GM06990 (cell line): ENCODE measurements at places on chromosomes 1 and 21.
A peak's percentile ranks its signal among the peaks of the same experiment; 100 is the strongest.

GRCh38 chr1:7501084-7501491 lies 270.0 kb upstream of the VAMP3 start:
- no peak for DNase-seq

- no peak for DNase-seq
These were observed 106.8 kb downstream of the HHIPL2 start for GRCh38 chr1:222441066-222441465.

DNA sequence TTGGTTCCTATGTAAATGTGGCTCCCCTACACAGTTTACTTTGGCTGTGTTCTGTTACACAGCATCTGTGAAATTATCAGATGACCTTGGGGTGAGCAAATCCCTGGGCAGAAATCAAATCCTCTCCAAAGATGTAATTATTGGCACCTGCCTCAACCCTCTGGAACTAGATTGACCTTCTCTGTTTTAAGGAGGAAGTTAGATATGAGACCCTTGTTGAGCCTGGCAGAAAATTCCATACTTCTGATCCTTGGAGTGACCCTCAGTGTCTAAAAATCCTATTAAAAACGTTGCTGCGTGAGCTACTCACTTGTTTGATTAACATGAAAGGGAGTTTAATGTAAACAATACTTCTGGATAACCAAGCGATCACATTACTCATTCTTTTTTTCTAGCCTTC lies 122.0 kb downstream of the CLIC6 start:
- DNase-seq = no peak

- DNase-seq = no peak
These were observed 7.5 kb downstream of the PRXL2B start for GRCh38 chr1:2594001-2594640.

GRCh38 chr1:182080955-182081582 lies 19.6 kb upstream of the ZNF648 start:
- no peak for DNase-seq

DNA sequence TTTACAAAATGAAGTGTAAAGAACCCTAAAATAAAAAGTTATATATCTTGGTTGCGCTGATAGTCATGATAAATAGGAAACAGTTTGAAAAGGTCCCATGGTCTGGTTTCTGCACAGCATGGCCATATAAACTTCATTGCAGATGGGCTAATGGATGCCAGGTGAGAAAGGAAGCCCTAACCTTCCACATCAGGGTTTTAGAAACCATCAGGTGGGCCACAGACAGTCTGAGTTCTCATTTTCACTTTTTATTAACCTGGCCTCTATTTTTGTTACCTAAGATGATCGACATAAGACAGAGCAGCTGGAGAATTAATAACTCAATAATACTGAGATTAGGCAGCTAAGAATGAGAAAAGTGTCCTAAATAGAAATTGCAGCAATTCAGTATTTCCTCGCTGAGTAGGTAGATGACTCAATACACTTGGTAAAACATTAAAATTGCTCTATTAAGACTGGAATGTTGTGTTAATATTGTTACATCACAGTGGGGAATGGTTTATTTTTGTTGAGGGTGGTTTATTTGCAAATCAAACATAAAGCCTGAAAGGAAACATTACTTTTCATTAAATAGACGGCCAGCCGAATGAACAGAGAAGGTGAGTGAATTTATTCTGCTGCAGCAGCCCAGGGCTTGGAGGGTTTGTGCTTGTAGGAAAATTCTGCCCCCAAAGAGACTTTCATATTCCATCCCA lies 21.1 kb downstream of the C1orf21 start:
- DNase-seq = no peak

GRCh38 chr1:110060034-110060661 lies 10.3 kb downstream of the ALX3 start:
- peak; percentile 48 for DNase-seq

DNA sequence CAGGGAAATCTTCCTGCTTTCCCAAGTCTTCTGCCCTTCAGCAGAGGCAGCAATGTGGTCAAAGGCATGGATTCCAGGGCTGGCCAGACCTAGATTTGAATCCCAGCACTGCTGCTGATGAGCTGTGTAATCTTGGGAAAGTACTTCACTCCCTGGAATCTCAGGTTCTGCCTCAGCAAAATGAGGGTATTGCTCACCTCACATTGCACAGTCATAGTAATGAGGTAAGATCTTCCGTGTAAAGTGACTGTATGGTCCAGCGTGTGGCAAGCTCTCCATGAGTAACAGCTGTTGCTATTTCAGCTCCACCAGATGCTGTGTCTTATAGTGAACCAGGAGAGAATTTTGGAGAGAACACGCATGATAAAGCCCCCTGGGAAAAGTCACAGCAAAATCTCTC lies 56.1 kb upstream of the F3 start:
- DNase-seq = no peak

GRCh38 chr1:174682419-174683008 lies 234.8 kb downstream of the GPR52 start:
- no peak for DNase-seq

GRCh38 chr1:43779805-43780403 lies 72.6 kb downstream of the ST3GAL3 start:
- DNase-seq = no peak

GRCh38 chr1:116128664-116129063 lies 17.5 kb downstream of the MAB21L3 start:
- DNase-seq = no peak

DNA sequence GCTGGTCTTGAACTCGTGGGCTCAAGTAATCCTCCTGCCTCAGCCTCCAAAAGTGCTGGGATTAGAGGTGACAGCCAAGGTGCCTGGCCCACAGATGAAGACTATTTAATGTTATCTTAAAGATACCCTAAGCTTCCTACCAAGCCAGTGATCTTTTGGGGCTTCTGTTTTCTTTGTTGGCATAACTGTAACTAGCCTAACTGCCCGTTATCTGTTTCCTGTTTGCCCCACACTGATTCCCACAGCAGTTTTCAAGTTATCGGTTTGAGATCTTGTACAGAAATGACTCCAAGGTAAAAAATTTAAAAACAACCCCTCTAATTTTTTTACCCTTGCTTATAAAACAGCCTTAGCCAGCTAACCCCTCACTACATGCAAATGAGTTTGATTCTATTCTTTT lies 12.4 kb downstream of the SELL start:
- DNase-seq = peak; percentile 55

DNA sequence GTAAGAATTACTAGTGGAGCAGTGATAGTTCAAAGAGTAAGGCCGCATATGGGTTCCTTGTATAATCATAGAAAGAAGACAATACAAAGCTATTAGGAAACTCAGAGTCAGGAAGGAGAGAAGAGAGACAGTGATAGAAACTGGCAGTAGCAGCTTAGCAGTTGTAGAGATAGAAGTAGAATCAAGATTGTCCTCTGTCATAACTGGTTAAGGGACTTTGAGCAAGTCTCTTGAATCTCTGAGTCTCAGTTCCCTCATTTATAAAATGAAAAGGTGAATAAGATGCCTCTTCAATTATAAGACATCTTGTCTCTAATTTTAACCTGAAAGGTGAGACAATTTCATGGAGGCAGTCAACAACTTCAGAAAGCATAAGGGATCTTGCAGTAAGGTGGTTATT lies 6.5 kb upstream of the RALGPS2 start:
- DNase-seq = no peak

DNA sequence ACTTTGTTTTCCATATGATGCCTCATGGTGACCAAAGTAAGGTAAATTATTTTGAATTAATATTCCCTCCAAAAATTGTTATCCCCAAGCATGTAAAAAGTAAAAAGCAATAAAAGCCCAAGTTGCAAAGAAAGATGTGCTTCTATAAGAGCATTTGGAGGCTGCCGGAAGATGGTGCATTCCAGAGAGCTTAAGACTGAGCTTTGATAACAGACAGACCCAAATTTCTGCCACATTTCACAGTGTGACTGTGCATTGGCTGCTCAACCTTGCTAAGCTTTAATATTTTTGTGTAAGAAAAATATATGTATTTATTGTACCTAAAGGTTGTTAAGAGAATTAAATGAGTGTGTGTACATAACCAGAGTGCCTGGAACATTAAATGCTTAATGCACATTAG lies 67.9 kb downstream of the CYYR1 start:
- DNase-seq = no peak

GRCh38 chr1:236773919-236774318 lies 21.2 kb upstream of the MTR start:
- DNase-seq = no peak

DNA sequence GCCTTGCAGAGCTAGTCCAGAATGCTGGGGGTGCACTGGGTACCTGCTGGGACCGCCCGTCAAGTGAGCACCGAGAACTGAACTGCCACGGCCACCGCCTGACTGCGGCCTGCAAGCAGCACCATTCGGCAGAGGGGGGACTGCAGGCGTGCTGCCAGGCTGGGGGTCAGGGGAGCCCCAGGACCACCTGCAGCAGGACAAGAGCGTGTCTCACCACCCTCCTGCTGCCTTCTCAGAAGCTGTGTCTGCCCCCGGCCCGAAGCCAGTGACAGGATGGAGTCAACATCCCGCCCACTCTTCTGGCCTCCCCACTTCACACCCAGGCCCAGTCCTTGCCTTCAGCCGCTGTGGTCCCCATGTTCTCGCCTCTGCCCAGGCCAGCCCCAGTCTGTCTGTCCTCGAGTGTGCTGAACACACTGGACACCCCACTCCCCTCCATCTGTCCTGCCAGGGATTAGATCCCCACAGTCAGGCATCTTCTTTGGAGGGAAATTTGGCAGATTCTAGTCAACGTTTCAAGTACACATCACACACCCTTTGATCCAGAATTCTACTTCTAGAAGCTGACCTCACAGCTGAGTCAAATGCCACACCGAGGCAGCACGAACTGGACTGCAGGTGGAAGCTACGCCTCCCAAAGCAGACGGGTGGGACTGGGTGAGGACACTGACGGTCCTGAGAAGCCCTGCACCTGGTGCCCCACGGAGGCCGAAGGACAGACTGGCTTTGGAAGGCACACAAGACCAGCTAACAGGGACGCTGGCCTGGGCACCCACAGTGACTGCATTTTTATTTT lies 26.0 kb downstream of the PTTG1IP start:
- DNase-seq = no peak

- no peak for DNase-seq
These were observed 4.5 kb downstream of the COPA start for GRCh38 chr1:160338580-160338979.

GRCh38 chr1:233908092-233908491 lies 3.6 kb downstream of the SLC35F3 start:
- no peak for DNase-seq

GRCh38 chr1:174191349-174191862 lies 32.1 kb downstream of the RABGAP1L start:
- DNase-seq = no peak

GRCh38 chr1:64127297-64127696 lies 76.1 kb upstream of the UBE2U start:
- DNase-seq = no peak

GRCh38 chr21:31915566-31915965 lies 42.7 kb downstream of the HUNK start:
- DNase-seq = no peak

DNA sequence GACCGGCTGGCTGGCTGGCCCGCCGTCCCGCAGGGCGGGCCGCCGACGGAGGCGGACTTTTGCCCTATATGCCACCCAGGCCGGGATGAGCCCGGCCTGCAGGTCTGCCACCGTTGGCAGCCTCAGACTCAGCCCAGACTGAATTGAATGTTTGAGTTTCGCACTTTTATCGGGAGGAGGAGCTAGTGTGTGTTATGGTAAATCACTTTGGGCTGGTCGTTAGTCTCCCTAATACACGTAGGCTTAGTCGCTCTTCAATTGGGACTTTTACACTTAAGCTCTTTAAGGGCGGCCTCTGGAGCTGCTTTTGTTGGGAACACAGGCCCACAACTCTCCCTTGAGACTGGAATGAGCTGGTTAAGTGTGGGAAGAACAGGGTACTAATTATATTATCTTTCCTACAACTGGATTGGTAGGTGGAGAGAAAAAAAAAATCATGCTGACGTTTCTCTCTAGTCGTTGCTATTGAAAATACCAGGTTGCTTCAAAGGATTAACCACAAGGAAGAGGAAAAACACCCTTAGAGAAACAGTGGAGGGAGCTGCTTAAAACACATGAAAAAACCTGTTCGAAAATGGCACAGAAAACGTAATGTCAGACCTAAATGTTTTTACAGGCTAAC lies 1.4 kb upstream of the IRF2BP2 start:
- no peak for DNase-seq

- DNase-seq = peak; percentile 39
These were observed 498.1 kb downstream of the LMO4 start for GRCh38 chr1:87826681-87827251.

DNA sequence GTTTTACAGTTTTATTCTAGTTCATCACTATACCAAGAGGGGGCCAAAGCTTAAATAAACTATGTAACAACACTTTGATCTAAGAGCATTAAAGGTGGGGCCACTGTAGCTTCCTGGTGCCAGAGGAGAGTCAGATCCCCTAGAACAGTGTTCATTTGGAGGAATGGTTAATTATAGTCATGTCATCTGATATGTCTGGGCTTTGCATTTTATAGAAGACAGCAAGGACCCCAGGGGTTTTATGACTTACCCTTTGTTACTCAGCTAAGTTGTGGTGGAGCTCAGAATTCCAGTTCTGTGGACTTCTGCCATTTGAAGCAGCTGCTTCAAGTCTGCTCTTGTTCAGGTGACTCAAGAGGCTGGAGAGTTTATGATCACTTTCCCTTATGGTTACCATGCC lies 16.7 kb downstream of the KDM4A start:
- no peak for DNase-seq

DNA sequence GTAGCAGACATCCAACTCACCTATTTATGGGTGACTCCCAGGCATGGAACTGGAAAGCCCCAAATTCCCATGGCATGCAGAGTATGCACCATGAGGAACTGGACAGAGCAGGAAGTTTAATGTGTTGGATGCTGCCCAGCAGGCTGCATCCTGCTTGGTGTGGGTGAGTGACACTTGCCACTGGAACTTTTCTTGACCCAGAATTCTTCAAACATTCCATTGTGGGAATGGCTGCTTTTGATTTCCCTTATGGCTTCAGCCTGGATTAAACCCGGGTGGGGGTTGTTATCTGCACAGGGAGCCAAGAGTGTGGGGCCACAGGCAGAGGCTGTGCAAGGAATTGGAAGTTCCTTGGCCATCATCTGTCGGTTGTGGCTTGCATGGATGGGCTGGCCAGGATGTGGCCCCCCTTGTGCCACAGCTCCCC lies 26.9 kb upstream of the BACE2 start:
- no peak for DNase-seq

DNA sequence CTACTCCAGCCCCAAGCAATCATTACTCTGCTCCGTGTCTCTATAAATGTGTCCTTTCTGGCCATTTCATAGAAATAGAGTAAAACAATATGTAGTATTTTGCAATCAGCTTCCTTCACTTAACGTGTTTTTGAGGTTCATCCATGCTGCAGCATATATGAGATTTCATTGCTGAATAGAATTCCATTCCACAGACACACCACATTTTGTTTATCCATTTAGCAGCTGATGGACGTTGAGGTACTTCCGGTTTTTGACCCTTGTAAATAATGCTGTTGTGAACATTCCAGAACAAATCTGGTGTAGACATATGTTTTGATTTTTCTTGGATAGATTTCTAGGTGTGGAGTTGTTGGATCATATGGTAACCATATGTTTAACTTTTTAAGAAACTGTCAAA lies 30.7 kb downstream of the ADAM30 start:
- no peak for DNase-seq

- no peak for DNase-seq
These were observed 274.8 kb upstream of the RUNX1 start for GRCh38 chr21:35323947-35324346.

GRCh38 chr1:153375511-153375910 lies at the start of gene S100A12:
S100A12 (minus strand) TSS chr1:153375621; CDS start chr1:153374592, 1,029 bp downstream.
- DNase-seq = no peak
